ENCODE measurements at places on chromosomes 2 and 18. TPM values are rescaled to one million over a fixed set of nuclear protein-coding genes. Genes with fewer than 3 reads are reported as not detected.

DNA sequence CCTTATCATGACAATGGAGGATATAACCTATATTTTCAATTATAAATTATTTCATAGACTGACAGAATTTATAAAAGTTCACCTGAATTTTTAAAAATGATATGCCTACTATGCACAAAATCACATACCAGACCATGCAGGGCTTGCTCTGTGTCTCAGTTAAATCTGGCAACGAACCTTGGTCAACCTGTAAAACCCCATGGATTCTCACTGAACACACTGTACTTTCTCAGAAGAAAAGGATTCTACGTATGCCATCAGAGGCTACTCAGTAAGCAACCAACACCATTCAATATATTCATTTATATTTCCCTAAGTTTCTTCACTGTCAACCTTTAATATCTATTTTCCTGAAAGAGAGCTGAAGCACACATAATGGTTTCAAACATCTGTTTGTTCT, 52.4 kb downstream of the NRXN1 start:
- no peak overlapping the region for H3K27ac ChIP-seq
- no peaks in the 10 kb centered on the region for H3K27me3 ChIP-seq
- H3K36me3 ChIP-seq = no peaks in the 10 kb centered on the region

The STPG4 gene
- not detected for total RNA-seq

- peak; percentile 65 for DNase-seq
- H3K27ac ChIP-seq = no peak overlapping the region
- H3K4me3 ChIP-seq = no peak overlapping the region
Measured at GRCh38 chr2:238160206-238161129, 1.7 kb downstream of the ERFE start.

GRCh38 chr2:120988051-120988699, 252.5 kb downstream of the GLI2 start:
- no peak overlapping the region for H3K27ac ChIP-seq
- no peak overlapping the region for H3K4me3 ChIP-seq
- H3K36me3 ChIP-seq = no peaks in the 10 kb centered on the region
- H3K27me3 ChIP-seq = no peaks in the 10 kb centered on the region
- no peak for DNase-seq

- no peaks in the 10 kb centered on the region for H3K4me1 ChIP-seq
- H3K27ac ChIP-seq = no peak overlapping the region
- H3K27me3 ChIP-seq = no peaks in the 10 kb centered on the region
- no peak overlapping the region for H3K4me3 ChIP-seq
Measured at GRCh38 chr2:3189076-3189591, 188.5 kb downstream of the EIPR1 start.

- H3K27ac ChIP-seq = no peak overlapping the region
- peaks cover 20% of the 10 kb centered on the region for H3K27me3 ChIP-seq
- DNase-seq = no peak
- H3K4me1 ChIP-seq = no peaks in the 10 kb centered on the region
- H3K36me3 ChIP-seq = no peaks in the 10 kb centered on the region
Measured at GRCh38 chr2:236250286-236250685, 13.9 kb downstream of the ASB18 start.

All from activated CD8-positive, alpha-beta T cell treated with anti-CD3 and anti-CD28 coated beads for 36 hours (primary cell).